ENCODE measurements at places on chromosomes 16 and 17.

DNA sequence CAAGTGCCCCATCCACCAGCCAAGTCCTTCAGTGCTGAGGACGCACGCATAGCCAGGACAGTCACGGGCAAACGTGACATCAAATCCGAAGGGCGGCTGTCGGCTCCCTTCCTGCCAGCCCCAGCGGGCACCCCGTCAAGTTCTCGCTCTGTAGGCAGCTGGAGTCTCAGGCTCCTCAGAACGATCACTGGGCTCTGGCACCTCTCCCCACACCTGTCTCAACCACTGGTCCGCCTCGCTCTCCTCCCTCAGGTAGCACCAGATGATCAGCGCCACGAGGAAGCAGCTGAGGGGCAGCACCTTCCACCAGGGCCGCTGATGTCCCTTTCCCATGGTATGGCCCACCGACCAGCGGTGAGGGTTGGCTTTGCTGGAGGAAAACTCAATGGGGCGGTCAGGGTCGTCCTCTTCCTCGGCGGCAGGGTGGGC, 422 bp downstream of the UQCC4 start:
- DNase-seq: no peak

- DNase-seq: no peak
These were observed 77.5 kb downstream of the RPGRIP1L start for GRCh38 chr16:53626161-53626560.

DNA sequence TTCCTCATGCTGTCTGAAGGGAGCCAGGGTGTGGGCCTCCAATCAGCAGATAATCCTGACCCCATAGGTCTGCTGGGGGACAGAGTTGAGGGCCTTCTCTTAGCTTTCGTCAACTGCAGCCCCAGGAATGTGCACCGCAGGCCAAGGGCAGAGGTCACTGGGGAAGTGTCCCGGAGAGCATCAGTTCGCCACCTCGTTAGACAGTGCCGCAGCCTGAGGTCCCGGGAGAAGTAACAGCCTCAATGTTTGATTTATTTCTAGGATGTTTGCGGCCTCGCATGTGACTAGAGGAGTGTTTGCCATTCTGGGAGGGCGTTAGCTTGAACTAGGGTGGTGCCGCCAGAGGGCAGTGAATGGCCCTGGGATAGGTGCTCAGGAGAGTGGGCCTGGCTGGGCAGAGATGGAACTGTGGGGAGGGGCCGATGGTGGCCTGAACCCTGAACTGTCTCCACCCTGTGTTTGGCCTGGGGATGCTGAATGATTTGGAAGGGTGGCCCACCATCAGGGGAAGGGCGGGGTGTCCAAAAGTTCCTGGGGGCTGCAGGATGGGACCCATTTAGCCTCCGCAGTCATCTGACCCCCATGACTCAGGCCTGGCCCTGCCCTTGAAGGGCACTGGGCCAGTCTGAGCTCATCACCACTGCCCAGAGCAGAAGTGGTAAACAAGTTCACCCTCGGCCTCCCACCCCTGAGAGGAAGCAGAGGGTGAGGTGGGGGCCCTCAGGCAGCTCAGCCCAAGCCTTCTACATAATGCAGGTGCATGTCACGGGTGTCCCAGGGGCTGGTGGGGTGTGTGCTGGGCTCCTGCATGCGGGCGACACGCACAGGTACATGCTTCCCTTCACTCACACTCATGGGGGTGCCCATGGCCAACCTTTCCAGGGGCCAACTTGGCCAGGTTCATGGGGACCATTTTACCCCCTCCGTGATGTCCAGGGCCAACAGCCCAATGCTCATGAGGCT, 12.4 kb upstream of the TAC4 start:
- DNase-seq: no peak

DNA sequence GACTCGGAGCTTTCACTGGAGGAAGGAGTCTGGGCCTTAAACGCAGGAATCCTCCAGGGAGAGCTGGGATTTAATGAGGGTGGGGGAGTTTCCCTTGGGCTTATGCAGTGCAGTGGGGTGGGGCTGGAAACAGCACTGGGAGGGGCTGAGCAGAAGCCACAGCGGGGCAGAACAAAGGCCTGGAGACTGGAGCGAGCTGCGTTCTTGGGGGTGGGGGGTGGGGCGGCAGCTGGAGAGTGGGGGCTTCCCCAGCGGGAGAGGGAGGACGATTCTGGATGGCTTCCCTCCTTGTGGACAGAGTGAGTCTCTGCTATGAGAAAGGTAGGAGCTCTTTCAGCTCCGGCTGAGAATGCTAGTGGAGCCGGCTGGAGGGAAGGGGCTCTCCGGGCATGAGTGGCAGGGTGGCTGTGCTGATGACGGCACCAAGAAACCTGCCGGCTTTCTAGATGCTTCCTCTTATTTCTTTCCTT, 406.0 kb downstream of the SEC14L1 start:
- no peak for DNase-seq

DNA sequence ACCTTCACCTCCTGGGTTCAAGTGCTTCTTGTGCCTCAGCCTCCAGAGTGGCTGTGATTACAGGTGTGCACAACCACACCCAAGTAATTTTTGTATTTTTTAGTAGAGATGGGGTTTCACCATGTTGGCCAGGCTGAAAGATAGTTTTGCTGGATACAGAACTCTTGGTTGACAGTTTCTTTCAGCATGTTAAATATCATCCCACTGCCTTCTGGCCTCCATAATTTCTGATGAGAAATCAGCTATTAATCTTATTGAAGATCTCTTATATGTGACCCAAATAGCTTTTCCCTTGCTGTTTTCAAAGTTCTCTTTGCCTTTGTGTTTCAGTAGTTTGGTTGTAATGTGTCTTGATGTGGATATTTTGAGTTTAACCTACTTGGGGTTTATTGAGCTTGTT, 50.3 kb upstream of the BRD7 start:
- DNase-seq: no peak

DNA sequence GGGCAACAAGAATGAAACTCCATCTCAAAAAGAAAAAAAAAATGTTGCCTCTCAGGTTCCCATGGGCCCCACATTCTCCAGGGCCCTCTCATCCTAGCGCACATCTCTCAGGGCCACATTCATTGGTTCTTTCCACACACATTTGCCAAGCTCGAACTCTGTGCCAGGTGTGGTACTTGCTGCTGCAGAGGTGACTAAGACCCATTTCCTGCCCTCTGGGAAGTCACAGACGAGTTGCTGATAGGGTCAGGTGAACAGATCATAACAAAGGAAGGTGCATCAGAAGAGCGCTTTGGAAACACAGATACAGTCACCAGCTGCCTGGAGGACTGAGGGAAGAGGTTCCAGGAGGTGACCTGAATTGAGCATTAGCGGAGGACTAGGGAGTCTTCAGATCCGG, 1.0 kb downstream of the GSDMA start:
- DNase-seq: no peak

- DNase-seq: no peak
These were observed 987 bp upstream of the SLC4A1 start for GRCh38 chr17:44268709-44269534.

- no peak for DNase-seq
These were observed 33.8 kb downstream of the PMM2 start for GRCh38 chr16:8831450-8831849.
